ENCODE measurements at places on chromosomes 11 and 22.

- no peak for DNase-seq
Measured at GRCh38 chr22:38786631-38787030, 7.3 kb downstream of the DNAL4 start.

DNA sequence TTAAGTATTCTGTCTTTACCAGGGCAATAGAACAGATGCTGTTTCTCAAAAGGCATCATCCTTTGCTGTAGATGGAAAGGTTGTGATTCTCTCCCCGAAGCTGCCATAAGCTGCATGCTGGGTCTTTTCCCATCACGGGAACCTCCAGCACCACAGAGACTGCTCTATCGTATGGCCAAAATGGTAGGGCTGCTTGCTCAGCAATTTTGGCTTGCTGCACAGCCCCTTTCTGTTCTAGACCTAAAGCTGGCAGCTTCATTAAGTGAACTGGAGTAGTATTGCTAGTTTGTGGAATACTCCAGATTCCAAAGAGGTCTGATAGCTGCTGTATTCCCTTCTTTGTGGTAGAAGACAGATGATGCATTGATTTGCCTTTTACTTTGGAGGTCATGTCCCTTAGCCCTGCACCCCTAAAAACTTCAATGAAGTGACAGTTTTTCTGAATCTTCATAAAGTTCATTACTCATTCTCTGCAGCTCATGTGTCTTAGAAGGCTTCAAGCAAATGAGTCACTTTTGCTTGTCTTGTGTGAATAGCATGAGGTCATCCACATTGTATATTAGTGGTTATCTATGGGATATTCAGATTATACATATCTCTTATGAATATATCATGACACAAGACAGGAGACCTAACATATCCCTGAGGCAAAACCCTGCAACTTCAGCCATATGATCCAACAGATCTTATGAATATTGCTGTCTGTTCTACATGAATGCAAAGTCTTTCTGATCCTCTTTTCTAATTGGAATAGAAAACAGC is 245.3 kb downstream of the FAM76B start:
- no peak for DNase-seq

DNA sequence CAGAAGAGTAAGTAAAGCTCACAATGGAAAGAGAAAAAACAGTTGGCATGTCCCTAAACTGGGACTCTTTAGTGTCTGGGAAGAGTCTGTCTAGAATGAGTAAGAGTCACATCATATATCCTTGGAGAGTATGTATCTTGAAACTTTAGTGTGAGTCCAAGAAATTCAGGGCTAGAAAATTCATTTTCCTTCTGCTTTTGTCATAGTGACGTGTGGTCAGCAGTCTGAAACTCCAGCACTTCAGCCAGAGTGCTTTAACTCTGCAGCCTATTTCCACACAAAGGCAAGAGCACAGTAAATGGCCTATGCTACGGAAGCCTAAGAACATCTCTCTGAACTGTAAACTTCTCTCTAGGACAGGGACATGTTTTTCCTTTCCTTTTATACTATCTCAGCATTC is 174.1 kb downstream of the FAM181B start:
- no peak for DNase-seq

- DNase-seq = no peak
Measured at GRCh38 chr11:47907499-47907898, 59.3 kb upstream of the NUP160 start.

DNA sequence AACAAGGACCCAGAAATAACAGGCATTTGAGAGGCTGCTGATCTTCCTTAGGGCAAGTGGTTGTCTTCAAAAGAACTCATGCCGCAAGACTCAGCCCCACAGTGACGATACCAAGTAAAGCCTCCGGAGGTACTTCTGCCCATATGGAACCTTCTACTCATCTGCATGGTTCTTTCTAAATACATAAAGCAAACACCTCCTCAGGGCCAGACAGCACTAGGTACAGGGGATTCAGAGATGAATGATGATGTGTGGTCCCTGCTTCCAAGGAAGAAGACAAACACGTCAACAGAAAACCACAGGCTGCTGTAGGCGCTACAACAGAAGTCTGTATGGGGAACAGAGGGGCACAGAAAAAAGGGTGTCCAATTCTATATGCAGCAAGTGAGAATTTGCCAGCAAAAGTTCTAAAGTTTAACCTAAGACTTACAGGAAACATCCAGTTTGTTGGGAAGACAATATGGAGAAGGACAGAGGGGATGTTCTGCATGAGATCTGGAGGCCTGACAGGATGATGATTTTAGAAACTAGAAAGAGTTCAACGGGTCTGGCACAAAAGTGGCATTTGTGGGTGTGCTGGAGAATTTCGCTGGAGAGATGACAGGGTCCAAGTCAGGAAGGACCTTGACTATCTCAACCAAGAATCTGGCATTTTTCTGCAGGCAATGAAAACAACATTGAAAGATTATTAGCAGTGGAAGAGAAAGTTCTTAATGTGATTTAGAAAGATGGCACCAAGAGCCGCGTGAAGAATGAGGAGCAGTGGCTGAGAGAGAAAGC is 23.7 kb downstream of the JAML start:
- no peak for DNase-seq

DNA sequence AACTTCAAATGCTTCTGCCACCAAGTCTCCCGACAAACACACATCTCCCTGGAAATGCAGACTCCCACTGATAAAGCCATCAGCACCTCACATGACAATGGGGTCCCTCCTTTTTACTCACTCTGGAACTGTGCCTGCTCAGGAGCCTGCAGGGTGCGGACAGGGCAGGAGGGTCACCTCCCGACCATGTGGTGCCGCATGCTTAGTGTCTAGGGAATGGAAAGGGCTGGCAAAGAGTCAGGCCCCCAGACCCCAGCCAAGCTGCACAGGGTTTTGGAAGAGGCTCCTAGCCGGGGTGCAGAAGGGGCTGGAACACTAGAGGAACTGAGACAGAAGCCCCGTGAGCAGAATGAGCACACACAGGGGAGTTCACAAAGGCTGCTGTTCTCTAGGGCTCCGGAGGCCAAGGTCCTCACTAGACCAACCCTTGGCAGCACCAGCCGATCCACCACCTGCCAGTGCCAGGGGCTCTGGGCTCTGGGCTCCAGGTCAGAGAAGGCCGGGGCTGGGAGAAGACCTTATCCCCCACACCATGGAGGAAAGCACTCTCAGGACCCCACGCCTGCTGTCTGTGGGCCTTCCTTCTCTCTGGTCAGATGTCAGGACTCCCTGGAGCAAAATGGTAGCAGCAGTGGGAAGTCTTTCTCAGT is 125.1 kb upstream of the FGF3 start:
- DNase-seq = no peak

GRCh38 chr11:42003801-42004200 is 544.3 kb upstream of the LRRC4C start:
- DNase-seq = no peak

GRCh38 chr11:3021125-3021524 is 29.0 kb upstream of the NAP1L4 start:
- no peak for DNase-seq

DNA sequence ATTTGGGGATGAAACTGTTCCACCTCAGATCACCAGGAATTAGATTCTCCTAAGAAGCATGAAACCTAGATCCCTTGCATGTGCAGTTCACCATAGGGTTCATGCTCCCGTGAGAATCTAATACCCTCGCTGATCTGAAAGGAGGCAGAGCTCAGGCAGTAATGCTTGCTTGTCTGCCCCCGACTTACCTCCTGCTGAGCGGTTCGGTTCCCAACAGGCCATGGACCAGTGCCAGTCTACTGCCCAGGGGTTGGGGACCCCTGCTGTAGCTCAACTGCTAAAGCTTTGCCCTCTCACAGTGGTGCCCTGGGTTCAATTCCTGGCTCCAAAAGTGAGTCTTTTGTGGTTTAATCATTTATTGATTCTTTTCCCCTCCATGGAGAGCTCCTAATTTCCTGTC is 3.4 kb downstream of the JAML start:
- no peak for DNase-seq

- no peak for DNase-seq
Measured at GRCh38 chr11:122050021-122050690, 65.9 kb downstream of the BLID start.

DNA sequence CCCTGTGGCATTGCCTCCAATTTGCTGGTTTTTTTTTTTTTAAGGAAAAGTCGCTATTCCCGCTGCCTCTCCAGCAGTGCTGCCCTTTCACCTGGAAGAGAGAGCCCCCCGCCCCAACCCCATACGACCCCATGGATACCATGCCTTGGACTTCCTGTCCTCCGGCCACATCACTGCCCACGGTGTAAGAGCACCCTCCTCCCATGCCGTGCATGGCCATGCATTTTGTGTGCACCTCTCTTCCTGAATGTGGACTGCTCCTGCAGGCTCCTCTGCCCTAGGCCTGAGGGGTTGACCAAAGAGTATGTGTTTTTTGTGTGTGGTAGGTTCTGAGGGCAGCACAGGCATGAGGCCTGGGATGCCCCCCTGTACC is 65.6 kb upstream of the SPON1 start:
- no peak for DNase-seq

GRCh38 chr22:25008666-25009065 is 56.1 kb downstream of the KIAA1671 start:
- DNase-seq = no peak

GRCh38 chr11:112794331-112794846 is 166.8 kb upstream of the NCAM1 start:
- DNase-seq = no peak

DNA sequence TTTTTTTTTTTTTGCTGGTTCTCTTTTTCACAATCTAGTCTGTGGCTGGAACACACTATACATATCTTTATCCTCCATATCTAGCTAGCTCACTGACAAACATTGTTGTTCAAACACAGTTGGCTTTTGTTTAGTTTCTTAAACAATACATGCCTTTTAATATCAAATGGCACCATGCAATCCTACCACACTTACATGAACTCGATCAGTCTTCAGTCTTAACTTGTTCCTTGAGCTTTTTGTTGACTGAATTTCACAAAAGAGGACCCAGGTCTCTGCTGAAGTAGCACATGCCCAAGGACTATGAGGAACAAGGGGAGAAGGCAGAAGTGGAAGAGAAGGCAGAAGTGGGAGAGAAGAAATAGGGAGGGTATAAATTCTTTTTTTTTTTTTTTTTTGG is 25.5 kb downstream of the TMEM123 start:
- DNase-seq = no peak

GRCh38 chr11:111930472-111930871 is 6.7 kb upstream of the DIXDC1 start:
- no peak for DNase-seq

GRCh38 chr11:129427816-129428406 is 52.3 kb downstream of the BARX2 start:
- no peak for DNase-seq

GRCh38 chr11:40894501-40894900 is 565.0 kb downstream of the LRRC4C start:
- DNase-seq = no peak

DNA sequence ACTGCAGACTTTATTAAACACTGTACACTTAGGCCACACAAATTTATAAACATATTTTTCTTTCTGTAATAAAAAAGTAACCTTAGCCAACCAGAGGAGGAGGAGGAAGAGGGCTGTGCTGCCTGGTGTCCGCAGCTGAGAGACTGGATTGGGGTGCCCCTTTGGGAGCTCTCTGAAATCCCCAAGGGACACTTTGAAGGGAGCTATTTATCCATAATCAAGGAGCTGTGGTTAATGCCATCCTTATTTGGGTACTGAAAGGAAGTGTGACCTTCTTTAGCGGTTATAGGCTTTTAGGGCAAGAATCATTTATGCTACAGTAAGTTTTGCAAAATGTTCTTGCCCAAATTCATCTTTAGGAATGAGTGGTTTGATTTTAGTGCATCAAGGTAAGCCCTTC is 125.8 kb downstream of the RASSF10 start:
- DNase-seq = no peak

DNA sequence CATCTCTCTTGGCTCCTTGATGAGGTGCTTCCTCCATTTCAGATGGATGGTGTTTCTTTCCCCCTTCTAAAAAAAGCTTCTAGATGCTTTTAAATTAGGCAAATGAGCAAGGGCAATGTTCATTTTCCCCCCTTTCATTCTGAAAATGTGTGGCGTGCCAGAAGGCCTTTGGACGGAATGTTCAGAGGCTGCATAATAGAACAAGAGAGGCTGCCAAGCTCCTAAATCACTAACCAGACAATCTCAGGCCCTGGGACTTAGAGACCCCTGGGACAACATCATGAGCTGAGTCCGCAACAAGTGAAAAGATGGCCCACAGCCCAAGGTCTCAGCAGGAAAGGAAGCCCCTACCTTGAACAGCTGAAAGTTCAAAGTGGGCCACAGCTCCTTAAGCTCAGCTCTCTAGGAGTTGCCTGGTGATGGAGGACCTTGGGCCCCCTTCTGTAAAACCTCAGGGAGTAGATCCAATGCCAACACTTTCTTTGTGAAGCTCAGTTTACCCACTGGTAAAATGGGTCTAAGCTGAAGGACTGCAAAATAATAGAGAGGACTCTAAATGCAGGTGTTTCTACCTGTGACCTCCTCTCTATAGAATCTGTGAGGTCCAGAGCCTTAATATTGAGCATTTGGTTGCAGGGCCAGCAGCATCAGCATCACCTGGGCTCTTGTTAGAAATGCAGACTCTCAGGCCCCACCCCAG is 144.0 kb downstream of the FBXO7 start:
- DNase-seq = no peak

DNA sequence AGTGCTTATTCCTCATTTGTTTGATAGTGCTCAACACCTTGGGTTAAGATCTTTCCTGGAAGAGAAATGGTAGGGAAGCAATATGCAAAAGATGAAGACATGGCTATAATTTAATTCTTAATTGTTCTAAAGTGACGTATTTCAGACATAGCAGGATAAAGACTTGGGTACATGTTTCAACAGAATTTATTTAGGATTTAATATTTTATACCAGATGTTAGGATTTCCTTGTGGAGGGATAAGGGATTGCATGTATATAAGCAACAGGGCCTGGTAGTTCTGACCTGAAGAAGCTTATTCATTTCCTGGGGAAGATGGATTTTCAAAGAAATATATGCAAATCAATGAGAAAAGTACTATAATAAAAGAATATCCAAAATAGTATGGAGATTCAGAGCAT is 163.8 kb downstream of the FAT3 start:
- DNase-seq = no peak

DNA sequence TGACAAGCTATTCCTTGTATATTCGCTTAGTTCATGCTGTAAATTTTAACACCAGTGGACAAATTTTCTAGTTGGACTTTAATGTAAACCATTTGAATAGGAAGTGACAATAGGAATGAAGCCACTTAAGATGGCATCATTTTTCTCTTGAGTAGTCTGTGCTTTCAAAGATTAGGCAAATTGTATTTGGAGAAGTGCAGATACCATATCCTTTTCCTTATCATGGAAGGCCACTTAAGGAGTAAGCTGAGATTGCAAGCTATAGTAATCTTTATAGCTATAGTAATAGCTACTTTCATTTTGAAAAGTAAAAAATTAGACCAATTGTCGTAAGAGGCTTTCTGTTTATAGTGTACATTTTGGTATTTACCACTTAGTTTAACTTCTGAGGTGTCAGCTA is 12.8 kb downstream of the CAPRIN1 start:
- no peak for DNase-seq
